ENCODE measurements at places on chromosomes 7 and 10.

DNA sequence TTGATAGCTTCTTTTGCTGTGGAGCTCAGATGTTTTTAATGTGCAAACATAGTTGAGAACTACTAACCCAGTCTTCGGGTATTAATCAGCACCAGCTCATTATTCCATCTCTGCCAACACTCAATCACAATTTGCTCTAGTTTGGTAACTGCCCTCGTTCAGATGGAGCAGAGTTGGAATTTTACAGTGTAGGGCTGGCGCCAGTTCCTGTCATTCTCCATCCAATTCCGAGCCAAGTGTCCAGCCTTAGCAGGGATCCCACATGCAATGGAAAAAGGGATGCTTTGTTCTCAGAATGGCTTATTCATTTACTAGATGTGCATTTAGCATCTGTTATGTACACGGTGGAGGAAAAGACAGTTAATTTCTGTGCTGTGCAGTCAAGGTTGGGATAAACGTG is 504.5 kb upstream of the GALNT17 start:
- DNase-seq, result no peak

GRCh38 chr10:30384701-30385201 is 35.7 kb upstream of the MTPAP start:
- peak; percentile 69 for DNase-seq

DNA sequence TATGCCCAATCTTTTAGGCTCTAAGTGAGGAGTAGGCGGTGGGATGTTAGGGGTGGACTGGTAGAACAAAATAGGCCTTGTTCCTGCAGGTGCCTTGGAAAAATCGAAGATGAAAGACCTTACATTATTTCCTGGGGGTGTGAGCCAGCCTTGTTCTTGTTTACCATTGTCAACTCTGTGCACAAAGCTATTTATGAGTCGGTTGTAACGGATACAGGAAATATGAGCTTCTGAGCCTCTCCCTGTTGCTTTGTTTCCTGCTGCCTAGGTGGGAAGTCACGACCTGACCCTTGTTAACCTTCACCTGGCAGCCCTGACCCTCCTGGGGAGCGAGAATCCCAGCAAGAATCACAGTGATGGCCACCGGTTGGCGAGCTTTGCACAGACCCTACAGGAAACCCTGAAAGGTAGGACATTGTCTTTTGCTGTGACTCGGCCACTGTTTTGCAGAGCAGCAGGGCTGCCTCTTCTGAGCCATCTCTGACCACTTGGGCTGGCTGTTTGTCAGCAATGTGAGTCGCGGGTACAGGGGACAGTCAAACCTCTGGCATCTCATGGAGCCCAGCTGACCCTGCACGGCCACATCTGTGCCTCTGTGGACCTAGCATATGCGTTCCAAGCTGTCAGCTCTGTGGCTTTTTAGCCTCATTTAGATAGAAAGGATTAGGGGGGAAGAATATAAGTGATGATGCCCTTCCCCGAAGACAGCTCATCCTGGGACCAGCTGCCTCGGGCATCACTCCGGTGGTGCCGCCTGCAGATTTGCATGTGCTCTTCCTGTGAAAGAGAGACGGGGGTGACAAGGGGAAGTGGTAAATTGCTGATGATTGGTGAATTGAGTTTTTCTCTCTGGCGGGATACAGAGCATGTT is 102.1 kb upstream of the ANLN start:
- peak; percentile 47 for DNase-seq

DNA sequence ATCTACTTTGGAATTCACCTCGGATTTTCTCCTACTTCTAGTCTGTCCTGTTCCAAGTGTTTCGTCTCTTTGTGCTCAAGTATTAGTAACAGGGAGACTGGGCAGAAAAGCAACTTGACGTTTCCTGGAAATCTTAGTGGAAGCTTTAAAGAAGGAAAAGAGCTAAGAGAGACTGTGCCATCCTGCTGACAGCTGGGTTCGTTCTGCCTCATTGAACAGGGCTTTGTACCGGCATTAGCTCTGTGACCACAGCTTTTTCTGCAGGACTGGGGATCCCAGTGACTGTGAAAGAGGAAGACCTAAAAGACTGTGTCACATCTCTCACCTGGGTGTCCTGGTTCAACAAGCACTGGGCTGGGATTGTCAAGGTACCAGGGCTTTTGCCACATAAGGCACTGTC is 70.8 kb upstream of the CDCA7L start:
- DNase-seq, result peak; percentile 7

DNA sequence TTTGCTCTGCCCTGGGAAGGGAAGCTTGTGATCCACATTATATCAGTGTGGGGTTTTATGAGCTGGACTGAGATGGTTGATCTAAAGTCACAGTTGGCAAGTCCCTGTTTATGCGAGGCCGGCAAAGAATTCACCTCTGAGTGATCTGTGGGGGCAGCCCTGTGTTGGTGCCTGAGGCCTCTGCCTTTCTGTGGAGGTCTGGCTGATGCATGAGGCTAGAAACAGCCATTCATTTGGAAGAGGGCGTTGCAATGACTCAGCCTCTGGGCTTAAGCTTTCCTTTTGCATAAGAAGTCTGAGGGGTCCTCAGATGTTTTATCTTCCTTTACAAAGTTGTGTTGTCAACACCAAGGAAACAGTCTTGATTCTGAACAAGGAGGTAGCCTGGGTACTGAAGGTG is 126.9 kb downstream of the MGMT start:
- no peak for DNase-seq

DNA sequence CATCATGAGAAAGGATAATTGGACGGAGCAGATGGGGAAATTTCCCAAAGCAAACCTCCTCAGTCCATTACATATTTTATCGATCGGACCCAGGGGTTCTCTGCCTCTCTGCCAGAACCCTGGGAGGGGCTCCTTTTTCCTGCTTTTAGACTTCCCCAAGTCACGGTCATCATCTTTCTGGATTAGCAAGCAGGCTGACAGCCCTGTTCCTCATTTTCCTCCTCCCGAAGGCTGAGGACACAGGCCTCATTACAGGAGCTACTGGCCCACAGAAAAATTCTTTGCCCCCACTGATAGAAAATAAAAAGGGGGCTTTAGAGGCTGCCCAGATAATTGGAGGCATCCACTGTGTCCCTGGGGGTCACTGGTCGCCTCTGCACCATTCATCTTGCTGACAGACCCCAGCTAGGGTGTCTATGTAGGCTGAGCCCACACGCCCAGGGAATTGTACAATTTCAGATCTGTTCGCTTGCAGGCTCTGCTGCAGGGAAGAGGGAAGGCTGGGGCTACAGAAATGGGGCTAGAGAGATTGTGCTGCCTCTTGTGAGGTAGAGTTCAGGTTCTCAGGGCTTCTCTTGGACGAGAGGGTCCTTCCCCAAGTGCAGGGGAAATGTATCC is 125.7 kb upstream of the SDK1 start:
- no peak for DNase-seq

DNA sequence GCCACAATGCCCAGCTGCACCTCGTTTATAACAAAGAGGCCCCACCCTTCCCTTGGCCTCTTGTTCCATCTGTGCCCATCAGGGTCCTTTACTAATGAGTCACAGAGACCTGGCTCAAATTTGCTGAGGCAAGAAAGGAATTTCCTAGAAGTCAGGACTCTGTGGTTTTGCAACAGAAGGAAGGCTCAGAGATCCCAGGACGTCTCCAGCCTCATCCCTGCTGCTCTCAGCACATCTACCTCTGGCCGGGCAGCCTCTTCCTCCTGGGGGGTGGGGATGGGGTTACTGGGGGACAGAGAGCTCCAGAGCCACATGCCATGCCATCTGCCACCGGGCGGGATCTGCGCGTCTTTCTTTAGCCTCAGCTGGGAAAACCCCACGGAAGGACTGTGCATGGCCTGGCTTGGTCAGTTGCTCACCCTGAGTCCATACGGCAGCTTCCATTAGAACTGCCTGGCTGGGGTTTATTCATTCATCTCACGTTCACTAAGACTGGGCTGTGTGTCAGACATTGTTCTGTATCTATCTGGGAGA is 41.9 kb upstream of the PSMG3 start:
- no peak for DNase-seq

DNA sequence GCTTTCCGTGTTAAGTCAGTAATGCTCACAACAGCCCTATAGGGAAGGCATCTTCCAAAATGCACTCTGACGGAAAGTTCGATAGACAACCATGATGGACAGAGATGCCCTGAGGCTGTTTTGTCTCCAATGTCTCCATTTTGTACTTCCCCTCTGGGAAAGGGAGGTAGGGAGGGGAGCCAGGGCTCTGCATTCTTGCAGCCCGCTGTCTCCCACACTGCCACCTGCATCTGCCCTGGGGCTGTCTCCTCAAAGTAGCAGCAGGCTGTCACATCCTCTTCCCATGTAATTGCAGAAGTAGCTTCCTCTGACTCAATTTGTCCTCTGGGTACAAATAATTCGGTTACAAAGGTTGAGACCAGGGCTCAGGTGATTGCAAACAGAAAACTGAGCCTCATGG is 131.4 kb downstream of the GPAM start:
- no peak for DNase-seq

GRCh38 chr7:29287366-29287765 is 92.8 kb downstream of the CHN2 start:
- DNase-seq, result no peak

- no peak for DNase-seq
These were observed 68.4 kb downstream of the ABCC2 start for GRCh38 chr10:99850767-99851340.

- no peak for DNase-seq
These were observed 69.2 kb upstream of the EFCAB10 start for GRCh38 chr7:105650382-105650970.

GRCh38 chr10:79260811-79261740 is 86.2 kb upstream of the PPIF start:
- peak; percentile 93 for DNase-seq

DNA sequence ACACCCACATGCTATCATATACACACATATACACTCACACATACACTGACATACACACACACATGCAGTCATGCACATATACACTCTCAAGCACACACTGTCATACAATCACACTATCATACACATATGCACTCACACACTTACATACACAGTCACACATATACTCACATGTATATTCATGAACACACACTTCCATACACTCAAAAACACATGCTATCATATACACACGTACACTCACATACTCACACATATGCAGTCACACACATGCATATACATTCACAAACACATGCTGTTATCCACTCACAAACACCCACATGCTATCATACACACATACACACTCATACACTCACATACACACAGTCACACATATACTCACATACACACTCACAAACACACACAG is 71.0 kb upstream of the PLXNA4 start:
- DNase-seq, result no peak

GRCh38 chr10:77264107-77264506 is 373.5 kb downstream of the KCNMA1 start:
- no peak for DNase-seq

Measured in NCI-H510A treated with DMSO at 0.1 percent for 48 hours (cell line).